ENCODE measurements at places on chromosomes 5 and 9.
A peak's percentile ranks its signal among the peaks of the same experiment; 100 is the strongest.

- no peak for DNase-seq
These were observed 4.5 kb downstream of the SPARC start for GRCh38 chr5:151682240-151682639.

DNA sequence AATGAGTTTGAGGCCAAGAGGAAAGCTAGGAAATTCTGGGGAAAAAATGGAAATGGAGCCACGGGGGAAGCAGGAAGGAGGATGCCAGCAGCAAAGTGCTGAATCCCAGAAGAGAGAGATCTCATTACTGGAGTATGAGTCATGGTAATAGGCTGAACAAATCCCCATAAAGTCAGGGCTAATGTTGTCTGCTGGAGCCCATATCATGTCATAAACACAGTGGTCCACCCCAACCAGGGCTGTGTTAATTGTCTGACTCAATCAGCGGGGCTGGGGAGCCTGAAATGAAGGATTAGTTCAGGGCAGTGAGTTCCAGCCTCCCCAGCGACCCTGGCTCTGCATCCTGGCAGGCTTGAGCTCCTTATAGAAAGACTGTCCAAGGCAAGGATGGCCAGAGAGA, 68.8 kb downstream of the TLR4 start:
- no peak for DNase-seq

DNA sequence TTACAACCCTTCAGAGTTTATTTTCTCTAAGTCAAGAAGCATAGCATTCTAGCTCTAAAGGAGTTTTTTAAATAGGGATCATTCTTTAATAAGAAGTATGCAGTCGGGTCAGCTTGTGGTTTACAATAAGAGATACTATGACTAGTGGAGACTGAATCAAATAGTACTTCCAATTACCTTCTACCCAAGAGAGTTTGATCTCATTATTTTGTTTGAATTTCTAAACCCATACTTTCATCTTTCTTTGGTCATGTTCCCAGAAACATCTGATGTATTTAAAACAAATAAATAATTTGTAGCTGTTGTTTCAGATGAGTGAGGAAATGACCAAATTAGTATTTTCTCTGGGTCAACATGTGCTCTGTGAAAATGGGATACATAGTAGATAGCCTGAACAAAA, 160.2 kb upstream of the CDH6 start:
- DNase-seq = no peak

GRCh38 chr5:172064358-172064757, 57.9 kb upstream of the FBXW11 start:
- DNase-seq = no peak

DNA sequence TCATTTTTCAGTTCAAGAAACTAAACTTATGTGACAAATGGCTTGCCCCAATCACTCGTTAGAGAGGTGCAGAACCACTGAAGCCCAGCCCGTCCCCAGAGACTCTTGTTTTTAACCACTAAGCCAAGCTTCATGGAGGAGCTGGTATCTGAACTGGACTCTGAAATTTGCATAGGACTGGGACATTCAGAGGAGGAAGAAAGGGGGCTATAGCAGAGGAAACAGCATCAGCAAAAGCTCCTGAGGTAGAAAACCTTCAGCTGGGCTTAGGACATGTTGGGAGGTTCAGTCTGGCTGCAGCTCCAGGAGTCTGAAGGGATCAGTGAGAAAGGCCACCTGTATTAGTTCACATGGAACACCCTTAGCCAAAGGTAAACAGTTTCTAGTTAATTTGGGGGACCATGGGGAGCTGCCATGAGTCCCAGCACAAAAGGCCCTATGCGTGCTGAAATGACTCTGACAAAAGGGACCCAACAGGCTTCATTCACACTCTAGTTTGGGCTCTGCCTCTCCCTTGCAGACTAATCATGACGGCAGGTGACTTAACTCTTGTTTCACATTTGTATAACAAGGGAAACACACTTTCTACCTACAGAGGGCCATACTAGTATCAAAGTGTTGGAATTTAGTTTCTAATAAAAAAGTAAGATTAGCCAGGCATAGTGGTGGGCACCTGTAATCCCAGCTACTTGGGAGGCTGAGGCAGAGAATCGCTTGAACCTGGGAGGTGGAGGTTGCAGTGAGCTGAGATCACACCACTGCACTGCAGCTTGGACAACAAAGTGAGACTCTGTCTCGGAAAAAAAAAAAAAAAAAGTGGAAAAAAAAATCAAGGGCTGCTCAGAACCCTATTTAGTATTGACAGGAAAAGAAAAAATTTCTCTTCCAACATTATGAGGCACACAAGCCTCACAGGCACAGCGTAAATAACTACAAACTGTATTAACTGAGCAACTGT, 10.2 kb downstream of the FBXO10 start:
- DNase-seq = no peak

- DNase-seq = peak; percentile 24
These were observed 1.9 kb upstream of the RGMB start for GRCh38 chr5:98771382-98772109.

- no peak for DNase-seq
These were observed 89.7 kb downstream of the AK8 start for GRCh38 chr9:132788378-132788777.

DNA sequence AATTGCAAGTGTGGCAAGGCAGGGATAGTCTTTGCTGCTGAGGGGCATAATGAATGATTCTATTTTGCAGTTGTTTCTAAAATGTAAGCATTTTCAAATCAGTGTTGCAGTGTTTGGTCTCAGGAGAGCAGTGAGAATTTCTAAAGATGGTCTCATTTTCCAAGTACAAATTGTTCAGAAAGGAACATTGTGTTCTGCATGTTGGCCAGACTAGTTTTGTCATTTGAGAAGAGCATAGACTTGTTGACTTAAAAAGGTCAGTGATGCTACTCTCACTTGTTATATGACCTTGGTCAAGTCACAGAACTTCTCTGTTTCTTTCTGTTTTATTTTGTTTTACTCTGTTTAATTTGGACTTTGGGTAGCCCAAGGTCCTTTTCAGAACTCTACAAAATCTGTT, 344.6 kb downstream of the OSTF1 start:
- no peak for DNase-seq

GRCh38 chr9:27468000-27468399, 56.1 kb upstream of the IFNK start:
- no peak for DNase-seq

GRCh38 chr9:76855015-76855414, 50.9 kb downstream of the PRUNE2 start:
- DNase-seq = no peak

GRCh38 chr5:165397516-165397915, 1892.1 kb downstream of the MAT2B start:
- no peak for DNase-seq

- no peak for DNase-seq
These were observed 1.2 kb downstream of the RIC1 start for GRCh38 chr9:5630081-5630507.

GRCh38 chr5:1946776-1947175, 64.1 kb upstream of the IRX4 start:
- DNase-seq = no peak

GRCh38 chr5:32551865-32552264, 33.5 kb upstream of the SUB1 start:
- no peak for DNase-seq

DNA sequence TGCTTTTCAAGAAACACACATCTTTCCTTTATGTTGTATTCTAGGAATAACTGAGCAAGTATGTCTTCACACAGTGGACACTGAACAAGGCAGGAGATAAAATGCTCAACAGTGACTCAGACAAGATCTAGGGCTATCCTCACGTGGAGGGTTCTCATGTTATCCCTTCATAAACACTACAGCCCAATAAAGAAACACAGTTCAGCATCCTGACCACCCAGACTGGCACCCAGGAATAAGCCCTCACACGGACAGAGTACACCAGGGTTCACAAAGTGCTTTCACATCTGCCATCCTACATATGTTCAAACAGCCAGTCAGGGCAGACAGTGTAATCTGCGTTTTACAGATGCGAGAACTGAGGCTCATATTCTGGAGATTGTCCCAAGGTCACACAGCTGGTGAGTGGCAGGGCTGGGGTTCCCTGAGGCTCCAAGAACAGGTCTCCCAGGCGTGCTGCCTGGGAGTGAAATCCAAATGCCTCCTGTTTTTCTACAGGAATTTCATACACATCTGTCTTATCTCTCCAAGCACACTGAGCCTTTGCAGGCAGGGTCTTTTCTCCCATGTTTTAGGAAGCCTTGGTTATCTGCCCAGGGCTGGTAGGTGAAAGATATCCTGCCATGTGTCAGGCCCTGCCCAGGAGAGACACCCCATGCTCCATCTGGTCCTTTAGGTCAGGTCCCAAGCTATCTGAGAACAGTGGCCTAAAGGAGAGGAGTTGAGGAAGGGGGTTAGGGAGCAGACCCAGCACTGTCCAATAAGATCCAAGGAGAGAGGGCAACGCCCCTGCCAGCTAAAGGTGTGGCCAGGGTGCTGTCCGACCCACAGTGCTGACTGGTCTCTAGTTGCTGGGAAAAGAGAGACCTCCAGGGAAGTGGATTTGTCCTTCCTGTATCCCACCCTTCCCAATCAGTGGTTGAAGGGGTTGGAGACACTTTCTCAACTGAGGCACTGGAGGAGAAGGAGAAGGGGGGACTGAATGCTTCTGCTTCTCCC, 47.9 kb upstream of the XPA start:
- DNase-seq = no peak

- DNase-seq = no peak
These were observed 116.0 kb downstream of the AUH start for GRCh38 chr9:91245431-91246313.

DNA sequence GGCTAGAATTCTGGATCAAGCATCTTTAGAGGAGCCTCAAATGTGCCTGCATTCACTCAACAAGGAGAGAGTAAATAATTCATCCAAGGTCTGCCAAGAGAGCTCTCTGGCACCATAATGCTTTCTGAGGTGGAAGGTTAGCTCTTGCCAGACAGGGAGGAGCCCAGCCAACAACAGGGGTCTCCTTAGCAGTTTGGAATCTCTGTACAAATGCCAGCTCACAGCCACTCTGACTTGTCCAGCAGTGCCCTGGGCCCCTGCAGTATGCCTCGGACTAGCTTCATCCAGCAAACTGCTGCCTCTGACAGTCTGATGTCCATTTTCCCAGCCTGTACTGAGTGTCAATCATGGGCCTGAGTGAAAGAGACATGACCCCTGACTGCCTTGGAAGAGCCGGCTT, 127.2 kb upstream of the SLC44A1 start:
- no peak for DNase-seq

- DNase-seq = no peak
These were observed 499.4 kb downstream of the ISL1 start for GRCh38 chr5:51882647-51883046.

GRCh38 chr5:91384671-91385430, 1.7 kb upstream of the ARRDC3 start:
- no peak for DNase-seq

DNA sequence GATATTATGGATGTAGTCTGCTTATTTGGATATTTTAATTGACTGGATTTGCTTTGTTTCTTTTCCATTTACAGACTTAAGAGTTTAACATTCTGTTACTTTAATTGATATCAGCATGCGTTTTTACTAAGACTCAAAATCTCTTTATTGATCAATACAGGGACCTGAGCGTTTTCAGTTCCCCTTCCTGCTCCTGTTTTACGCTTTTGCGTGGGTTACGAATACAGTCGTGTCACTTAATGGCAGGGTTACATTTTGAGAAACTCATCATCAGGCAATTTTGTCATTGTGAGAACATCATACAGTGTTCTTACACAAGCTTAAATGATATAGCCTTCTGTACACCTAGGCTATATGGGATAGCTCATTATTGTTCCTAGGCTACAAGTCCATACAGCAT, 65.2 kb downstream of the PBX3 start:
- no peak for DNase-seq

GRCh38 chr9:21070171-21070571, 7.6 kb downstream of the IFNB1 start:
- DNase-seq = no peak

GRCh38 chr5:155629597-155629996, 616.0 kb downstream of the KIF4B start:
- no peak for DNase-seq

DNA sequence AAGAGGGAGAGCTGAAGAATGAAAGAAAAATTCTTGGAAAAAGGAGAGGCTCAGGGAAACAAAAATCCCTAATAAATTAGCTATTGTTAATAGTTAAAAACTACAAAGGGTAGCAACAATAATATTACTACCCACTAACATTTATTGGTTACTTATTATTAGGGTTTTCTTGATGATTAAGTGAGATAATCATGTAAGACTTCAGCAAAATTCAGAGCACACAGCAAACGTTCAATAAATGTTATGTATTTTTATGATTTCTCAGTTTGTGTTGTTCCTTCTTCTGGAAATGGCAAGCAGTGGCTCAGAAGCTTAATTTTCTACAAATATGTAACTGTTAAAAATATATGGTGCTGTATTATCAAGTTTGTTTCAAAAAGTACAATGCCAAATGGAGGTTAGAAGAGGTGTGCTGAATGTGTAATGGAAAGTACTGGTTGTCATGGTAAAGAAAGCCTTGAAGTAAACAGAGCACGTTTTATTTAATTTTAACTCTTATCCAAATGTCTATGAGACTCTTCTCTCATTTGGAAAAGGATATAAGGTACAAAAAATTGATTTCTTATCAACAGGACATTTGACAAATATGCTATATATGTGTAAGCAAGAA, 226.0 kb upstream of the ATP10B start:
- DNase-seq = no peak

DNA sequence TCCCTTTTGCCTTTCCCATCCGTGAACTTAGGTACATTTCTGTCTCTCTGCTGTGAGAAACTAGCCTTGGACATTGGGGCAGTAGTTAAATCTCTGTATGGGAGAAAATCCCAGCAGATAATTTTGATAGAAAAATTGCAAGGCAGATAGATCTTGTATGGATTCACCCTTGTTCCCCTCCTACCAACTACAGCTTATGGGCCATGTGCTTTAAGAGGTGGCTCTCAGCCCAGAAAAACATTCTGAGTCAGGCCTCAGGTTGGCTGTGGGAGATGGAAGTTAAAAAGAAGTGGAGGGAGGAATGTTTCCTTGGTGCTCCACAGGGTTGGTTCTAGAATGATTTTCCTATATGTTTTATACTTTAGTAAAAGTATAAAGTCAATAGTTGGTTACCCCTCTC, 1.4 kb upstream of the KDM3B start:
- DNase-seq = no peak

GRCh38 chr5:159324102-159324755, 6.1 kb downstream of the IL12B start:
- no peak for DNase-seq

GRCh38 chr9:90795084-90795483, 6.5 kb upstream of the SYK start:
- no peak for DNase-seq

DNA sequence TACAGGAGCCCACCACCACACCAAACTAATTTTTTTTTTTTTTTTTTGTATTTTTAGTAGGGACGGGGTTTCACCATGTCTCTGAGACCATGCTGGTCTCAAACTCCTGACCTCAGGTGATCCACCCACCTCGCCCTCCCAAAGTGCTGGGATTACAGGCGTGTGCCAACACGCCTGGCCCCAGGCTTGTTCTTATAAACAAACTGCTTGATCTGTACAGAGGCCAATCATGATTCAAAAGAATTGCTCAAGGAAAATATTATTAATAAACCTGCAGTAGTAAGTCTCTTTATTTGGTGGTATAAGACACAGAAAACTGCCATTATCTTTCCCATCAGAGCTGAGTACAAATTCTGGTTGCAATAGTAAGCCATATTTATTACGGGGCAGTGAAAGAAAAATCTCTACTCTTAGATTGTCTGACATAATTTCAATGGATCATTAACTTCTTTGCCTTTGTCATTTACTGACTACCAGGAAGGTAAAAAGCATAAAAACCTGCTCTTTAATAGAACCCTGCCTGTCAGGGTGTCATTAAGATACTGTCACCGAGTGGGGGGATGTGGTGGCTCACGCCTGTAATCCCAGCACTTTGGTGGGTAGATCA, 33.3 kb downstream of the RASEF start:
- no peak for DNase-seq
